ENCODE measurements at places on chromosomes 5 and 9.

GRCh38 chr5:75623846-75624245, 12.6 kb downstream of the ANKDD1B start:
- no peak for DNase-seq

GRCh38 chr5:141669520-141669919, 12.5 kb downstream of the ARAP3 start:
- DNase-seq = no peak

DNA sequence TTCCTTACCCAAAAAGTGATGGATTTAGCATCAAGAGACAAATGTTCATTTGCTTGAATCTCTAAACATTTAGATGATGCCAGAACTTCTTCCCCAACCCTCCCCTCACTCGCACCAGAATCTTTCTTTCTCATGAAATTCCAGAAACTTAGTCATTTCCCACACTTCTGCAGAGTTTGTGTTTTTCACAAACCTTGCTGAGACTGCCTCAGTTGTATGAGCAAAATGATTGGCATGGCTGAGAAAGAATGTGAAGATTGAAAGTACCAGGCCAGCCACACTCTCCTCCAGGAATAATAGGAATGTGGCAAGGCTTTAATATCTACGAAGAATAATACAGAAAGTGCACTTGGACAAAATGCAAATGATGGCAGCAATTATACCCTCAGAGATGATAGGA, 428.3 kb upstream of the CDH6 start:
- DNase-seq = no peak

DNA sequence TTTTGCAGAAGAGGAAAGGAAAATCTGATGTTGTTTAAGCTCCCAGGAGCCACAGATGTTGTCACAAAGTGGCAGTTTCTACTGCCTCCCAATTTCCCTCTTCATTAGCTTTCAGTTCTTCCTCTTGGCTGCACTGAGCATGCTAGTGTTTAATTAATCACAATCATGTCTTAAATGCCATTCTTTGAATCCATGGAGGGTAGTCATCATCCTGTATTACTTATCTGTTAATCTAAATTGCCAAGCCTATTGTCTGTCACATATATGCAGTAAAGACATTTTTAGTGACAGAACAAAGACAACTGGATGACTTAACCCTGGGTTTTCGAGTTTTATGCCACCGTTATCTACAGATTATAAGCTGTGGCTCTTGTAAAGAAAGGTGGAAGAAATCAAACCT, 14.7 kb downstream of the KLHL9 start:
- no peak for DNase-seq

DNA sequence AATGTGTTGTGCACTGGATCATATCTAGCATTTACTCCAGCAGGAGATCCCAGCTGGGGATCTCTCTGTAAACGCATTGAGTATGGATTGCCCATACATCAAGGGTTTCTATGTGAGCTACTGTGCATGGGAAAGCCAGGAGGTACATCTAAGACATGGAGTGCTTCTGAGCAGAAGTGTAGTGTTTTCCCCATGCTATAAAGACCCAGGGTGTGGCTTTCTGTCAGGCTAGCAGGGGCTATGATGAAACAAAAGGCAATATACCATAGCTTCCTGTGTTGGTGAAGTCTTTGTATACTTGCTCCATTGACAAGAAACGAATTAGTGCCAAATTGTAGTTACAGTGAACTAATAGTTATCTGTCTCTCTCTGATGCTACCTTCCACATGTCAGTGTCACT, 329.3 kb upstream of the TLE4 start:
- no peak for DNase-seq

- no peak for DNase-seq
Measured at GRCh38 chr9:82490019-82490499, 501.5 kb downstream of the SPATA31D1 start.

GRCh38 chr5:149823375-149823774, 93.3 kb downstream of the PPARGC1B start:
- no peak for DNase-seq

- no peak for DNase-seq
Measured at GRCh38 chr9:38062498-38063362, 6.3 kb downstream of the SHB start.

DNA sequence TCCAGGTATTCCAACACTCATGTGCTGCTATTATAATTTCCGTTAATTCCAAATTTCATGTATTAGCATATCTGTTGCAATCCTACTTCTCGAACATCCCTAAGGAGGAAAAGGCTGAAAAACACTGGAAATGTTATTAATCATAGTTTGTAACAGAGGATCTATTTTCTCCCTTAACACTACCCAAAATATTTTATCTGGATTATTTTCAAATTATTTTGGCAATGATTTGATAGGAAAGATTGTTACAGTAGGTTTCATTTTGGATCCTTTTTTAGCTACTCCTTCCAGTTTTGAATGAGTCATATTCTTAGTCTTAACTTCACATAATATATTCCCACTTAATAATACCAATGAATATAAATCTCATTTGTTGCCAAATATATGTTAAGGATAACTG, 13.9 kb upstream of the NAA35 start:
- no peak for DNase-seq

DNA sequence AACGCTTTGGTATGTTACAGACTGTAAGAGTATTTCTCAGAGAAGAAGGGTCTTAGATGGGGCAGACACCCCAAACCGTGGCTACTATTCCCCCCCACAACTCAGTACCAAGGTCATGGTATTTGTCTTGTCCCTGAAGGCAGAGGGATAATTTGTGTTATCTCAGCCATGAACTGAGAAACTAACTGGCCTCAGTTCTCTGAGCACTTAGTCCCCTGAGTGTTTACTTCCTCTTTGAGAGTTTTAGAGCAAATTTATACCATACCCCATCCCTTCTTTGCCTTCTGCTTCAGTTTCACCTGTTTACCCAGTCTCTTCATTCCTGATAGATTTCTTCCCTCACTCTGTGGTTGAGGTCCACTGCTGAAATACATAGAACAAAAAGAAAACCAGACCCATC, 183.9 kb downstream of the LRRC70 start:
- DNase-seq = no peak

DNA sequence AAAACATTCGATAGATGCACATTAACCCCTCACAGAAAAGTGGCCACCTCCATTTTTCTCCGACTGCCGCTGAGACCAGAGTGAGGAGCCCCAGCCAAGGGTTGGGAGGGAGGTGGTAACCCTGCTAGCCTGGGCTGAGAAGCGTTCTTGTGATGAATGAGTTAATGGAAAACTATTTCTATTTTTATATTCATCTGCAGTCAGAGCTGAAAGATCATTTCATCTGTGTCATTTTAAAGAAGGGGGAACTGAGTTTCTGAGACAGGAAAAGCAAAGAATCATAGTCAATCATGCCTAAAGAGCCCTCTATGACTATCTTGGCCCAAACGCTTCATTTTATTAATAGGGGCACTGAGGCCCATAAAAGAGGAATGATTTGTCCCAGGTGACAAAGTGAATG, 229.5 kb downstream of the PAPPA start:
- DNase-seq = no peak

GRCh38 chr5:72326306-72326649, 6.1 kb downstream of the PTCD2 start:
- DNase-seq = no peak

DNA sequence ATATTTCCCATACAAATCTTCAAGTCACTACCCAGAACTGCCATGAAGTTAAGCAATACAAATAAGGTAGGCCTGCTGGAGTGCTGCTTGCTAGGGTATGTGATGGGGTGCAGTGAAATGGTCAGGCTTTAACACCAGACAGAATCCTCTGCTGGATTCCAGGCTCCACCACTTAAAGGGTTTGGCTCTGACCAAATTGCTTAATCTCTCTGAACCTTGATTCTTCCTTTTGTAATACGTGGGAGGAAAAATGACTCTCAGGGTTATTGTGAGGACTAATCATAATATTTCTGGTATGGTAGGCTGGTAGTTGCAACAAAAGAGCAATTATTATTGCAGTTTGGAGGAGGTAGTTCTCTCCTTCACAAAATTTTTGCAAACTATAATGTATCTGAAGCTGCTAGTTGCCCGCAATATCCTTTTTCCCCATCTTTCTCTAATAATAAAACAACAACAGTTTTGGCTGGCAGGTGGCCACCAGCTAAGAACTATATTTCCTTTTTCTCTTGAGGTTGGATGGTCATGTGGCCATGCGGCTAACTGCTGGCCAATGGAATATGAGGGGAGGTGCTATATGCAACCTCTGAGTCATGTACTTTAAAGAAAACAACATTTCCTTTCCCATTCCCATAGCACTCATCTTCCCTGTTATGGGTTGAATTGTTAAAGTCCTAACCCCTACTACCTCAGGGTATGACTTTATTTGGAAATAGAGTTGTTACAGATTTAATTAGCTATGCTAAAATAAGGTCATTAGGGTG, 44.1 kb downstream of the CCL28 start:
- no peak for DNase-seq

- DNase-seq = no peak
Measured at GRCh38 chr5:141517880-141518617, 29.2 kb downstream of the PCDHGC5 start.

DNA sequence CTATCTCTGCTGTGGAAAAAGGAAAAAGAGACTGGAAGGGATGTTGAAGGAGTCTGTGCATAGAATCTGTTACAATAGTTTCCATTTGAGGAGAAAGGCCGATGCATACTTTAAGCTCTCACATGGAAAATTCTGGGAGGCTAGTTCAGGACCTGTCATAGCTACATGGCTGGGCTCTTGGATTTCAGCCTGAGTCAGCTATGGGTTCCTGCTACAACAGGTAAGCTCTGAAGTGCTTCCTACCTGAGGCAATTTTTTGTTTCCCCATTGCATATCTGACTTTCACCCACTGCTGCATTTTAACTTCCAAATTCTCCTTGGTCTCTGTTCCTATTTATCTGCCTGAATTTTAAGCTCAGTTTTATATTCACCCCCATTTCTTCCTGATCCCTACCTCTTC, 310.7 kb downstream of the RAB3C start:
- no peak for DNase-seq

DNA sequence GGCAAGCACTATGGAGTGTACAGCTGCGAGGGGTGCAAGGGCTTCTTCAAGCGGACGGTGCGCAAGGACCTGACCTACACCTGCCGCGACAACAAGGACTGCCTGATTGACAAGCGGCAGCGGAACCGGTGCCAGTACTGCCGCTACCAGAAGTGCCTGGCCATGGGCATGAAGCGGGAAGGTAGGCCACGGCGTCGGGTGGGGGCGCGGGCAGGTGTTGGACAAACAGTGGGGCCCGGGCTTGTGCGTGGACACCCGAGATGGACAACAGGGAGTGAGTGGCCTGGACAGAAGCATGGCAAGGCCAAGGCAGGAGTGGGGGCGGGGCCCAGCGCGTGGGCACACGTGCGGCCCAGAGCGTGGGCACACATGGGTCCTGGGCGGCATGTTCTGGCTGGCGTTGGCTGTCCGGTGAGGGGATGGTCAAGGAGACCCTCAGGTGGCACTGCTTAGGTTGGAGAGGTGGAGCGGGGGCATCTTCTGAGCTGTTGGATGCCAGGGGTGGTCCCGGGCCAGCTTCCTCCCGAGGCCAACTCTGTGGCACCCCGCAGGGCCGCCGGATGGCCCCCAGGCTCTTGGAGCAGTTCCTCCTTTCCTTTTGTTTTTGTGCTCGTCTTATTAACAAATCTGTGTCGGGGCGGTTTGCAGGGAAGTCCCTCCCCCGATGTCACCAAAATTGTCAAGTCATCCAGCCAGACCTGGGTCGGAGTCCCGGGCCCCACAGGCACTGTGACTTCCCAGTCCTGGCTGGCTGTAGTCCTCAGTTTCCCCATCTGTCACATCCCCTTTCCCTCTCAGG, 82.9 kb downstream of the RXRA start:
- DNase-seq = no peak

DNA sequence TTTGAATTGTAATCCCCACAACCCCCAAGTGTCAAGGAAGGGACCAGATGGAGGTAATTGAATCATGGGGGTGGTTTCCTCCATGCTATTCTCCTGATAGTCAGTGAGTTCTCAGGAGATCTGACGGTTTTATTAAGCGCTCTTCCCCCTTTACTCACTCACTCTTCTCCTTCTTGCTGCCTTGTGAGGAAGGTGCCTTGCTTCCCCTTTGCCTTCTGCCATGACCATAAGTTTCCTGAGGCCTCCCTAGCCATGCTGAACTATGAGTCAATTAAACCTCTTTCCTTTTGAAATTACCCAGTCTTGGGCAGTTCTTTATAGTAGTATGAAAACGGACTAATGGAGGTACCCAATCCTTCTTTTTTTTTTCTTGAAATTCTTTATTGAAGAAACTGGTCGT, 2.2 kb upstream of the CEP120 start:
- no peak for DNase-seq

- no peak for DNase-seq
Measured at GRCh38 chr5:97728920-97729319, 545.9 kb upstream of the RIOK2 start.

DNA sequence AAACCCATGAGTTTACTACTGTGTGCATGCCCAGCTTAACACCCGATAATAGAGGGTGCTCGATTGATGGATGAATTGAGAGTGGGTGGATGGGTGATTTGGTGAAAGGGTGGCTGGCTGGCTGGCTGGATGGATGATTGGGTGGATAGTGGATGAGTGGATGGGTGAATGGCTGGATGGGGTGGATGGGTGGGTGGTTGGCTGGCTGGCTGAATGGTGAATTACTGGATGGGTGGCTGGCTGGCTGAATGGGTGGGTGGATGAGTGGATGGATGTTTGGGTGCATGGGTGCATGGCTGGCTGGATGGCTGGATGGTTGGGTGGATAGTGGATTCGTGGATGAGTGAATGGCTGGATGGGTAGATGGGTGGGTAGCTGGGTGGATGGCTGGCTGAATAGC, 201.1 kb downstream of the IRX1 start:
- DNase-seq = no peak

DNA sequence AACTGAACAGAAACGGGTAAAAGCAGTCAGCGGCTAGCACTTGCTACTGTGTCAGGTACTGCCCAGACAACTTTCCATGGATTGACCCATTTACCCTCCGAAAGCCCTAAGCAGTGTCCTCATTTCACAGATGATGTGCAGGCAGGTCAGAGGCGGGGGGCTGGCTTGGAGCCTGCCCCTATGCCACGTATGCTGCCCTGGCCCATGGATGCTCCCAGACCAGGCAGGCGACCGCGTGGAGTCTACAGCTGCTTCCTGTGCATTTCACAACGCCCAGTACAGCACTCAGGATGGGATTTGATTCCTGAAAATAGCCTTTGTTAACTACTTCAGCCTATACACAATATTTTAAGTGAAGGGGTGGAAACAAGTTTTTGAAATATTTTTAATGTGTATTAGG, 202.9 kb downstream of the NXNL2 start:
- no peak for DNase-seq

GRCh38 chr9:21789541-21790037, 12.8 kb upstream of the MTAP start:
- no peak for DNase-seq

GRCh38 chr5:170341545-170341944, 44.0 kb upstream of the LCP2 start:
- DNase-seq = no peak
